NAMALWA (cell line): ENCODE measurements at places on chromosomes 7 and 10.

GRCh38 chr10:52465202-52465601 lies 151.1 kb downstream of the DKK1 start:
- DNase-seq: no peak

GRCh38 chr7:103934508-103934907 lies 55.0 kb downstream of the RELN start:
- DNase-seq: no peak

DNA sequence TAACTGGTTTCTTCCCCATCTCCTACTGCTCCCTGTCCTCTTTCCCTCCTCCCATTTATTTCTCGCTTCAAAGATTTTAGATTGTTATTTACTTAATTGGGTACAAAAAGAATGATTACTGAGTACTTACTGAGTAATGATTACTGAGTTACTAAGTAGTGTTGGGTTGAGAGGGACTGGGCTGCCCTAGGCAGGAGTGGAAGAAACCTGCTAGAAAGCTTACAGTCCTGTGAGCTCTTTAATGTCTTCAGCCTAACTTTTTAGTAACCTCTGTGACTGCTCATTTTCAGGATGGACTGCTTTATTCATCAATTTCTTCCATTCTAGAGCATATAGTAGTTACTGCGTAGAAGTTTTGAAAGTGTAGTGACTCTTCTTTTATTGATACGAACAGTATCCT lies 7.6 kb downstream of the PHF14 start:
- no peak for DNase-seq

DNA sequence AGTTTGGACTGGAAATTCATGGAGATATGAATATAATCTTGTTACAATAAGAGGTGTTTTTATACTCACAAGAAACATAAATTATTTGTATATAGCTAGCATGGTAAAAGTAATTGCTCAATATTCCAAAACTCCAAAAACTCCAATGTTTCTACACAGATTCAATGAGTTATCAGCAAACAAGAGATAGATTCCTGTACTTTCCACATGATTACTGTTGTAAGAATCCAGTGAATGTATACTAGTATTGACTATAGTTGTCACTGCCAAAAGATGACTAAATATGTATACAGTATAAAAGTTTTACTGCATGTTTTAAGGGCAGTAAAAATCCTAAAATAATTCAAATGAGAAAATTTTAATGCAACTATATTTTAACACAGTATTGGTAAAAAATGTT lies 10.7 kb downstream of the ATOH7 start:
- no peak for DNase-seq

GRCh38 chr10:96588616-96589419 lies 2.0 kb upstream of the TM9SF3 start:
- DNase-seq: peak; percentile 47

DNA sequence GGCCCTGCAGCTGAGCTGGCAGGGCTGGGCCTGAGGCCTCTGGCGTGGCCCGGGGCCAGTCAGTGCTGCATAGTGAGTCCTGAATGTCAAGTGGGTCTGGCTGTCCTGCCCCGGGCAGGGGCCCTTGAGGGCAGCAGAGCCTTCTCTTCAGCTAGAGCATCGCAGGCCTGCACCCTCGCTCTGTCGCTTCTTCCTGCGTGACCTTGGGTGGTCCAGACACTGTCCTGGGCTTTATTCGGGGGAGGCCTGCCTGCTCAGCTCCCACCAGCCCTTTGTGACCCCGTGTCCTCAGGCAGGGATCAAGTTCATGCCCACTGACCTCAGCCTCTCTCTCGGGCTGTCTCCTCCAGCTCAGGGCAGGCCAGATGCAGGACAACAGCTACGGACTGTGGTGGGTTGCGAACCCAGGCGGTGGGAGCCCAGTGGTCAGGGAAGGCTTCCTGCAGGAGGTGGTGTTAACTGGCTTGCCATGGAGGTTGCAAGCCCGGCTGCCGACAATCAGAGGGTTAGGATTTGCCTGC lies 3.4 kb downstream of the TTYH3 start:
- no peak for DNase-seq

DNA sequence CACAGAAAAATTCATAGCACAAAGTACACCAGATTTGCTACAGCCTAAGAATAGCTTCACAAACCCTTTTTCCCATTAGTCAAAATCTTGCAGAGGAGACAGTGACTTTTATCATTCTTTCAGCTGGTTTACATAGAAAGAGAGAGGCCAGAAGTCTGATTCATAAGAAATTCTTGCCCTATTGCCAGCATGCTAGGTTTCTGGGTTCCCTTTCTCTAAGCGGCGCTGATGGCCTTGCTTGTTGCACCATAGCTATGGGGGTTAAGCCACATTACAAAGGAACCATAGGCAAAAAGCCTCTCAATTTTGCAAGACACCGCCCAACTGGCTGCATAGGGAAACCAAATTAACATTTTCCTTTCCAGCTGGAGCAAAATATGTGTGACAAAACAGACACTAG lies 87.4 kb downstream of the ZNF467 start:
- DNase-seq: no peak

- no peak for DNase-seq
These were observed 103.5 kb downstream of the NEURL1 start for GRCh38 chr10:103597003-103597402.

DNA sequence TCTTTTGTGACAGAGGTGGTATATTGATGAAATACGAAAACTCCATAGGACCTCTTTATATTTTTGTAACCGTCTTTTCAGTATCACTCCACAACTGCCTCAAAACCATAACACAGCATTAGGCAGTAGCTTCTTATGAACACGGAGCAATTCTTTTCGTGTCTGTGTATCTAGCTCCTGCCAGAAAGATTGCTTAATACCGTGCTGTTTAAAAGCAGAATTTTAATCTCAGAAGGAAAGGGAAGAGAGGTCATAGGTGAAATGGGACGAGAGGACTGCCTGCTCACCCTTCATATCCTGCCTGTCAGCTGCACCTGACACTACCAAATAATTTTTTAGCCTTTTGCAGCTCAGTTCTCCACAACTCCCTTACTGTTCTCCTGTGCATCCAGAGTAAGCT lies 200.7 kb downstream of the DNAH11 start:
- DNase-seq: no peak

- DNase-seq: peak; percentile 69
These were observed 175.0 kb downstream of the CTNNA3 start for GRCh38 chr10:67520924-67521520.

- DNase-seq: no peak
These were observed 1.7 kb upstream of the MNX1 start for GRCh38 chr7:157012113-157012547.

DNA sequence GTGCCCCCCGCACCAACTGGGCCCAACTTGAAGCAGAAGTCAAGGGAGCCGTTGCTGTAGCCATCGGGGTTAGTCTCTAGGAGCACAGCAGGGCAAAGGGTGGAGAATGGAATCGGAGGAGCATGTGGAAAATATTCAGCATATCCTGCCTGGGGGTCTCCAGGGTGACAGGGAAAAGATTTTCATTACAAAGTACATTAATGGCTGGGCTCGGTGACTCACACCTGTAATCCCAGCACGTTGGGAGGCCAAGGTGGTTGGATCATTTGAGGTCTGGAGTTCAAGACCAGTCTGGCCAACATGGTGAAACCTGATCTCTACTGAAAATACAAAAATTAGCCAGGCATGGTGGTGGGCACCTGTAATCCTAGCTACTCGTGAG lies 53.8 kb upstream of the ABLIM1 start:
- no peak for DNase-seq

- no peak for DNase-seq
These were observed 14.0 kb downstream of the ZDHHC16 start for GRCh38 chr10:97459933-97460332.

DNA sequence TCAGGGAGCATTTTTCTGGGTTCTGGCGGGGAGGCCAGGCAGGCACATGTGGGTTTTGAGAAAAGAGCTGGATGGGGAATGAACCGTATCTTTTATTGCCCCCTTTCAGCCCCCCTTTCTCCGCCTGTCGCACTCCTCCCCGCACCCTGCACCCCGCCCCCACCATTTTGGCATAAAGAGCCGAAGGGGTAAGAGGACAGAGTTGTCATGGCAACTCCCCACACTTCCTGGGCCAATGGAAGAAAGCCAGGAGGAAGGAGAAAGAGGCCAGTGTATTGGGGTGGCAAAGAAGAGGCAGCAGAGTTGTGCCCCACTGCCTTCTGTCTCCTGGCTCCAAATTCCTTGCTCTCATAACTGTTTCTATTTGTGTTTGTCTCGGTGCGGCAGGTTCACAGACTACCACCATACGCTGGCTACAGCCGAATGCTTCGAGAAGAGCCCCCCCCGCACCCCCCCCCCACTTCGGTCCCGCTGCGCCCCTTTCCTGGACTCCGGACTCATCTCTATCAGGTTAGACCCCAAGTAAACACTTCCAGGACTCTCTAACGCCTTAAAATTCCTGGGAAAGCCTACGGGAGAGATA lies 3.4 kb downstream of the KCNIP2 start:
- peak; percentile 58 for DNase-seq

DNA sequence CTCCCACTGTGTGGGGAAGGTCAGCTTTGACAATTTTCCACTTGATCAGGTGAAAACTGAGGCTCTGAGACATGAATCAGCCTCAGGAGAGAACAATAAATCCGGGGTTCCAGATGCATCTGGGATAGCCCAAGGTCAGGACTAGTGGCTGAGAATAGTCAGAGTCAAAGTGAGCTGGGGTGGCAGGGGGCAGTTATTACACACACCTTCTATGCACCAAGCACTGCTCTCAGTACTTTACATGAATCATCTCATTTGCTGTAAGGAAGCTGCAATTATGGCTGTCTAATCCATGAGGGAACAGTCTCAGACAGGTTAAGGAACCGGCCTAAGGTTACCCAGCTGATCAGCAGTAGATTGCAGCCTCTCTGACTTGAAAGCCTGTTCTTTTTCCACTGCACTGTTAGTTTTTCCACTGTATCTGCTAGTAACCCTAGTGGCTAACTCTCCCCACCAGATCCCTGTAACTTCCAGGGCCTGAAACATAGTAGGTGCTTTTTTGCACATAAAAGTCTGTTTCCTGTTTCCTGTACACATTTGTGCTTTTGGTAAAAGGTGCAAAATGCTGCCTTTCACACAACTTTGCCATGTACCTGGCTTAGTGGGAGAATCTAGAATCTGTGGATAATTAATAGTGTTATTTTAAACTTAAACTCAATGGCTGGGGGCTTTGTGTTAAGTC lies 125.9 kb downstream of the EMX2 start:
- DNase-seq: no peak

DNA sequence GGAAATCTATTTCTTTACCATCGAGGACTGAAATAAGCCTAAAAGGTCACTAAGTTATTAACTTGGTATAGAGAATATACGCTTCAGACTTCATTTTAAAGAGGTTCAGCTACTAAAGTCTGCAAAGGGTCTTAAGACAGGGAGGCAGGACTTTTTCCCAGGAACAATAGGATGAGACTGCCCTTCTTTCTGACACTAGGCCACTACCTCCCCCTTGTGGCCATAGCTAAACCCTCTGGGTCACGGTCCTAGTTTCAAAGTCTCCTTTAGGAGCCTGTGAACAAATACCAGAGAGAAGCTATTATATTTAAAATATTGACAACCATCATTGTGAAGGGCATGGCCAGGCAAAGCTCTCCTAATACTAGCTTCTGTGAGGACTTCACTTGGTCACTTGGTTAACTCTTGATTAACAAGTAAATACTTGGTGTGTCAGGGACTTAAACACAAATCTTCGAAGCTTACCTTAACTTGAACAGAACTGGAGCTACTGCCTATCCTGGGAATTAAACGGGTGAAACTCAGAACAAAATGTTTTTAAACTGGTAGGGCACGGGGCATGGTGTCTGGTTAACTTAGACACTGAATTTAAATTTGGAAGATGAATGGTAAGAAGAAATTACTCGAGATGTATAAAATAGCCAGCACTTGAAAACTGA lies 75.6 kb downstream of the CCDC6 start:
- peak; percentile 57 for DNase-seq

- DNase-seq: peak; percentile 67
These were observed 25.5 kb downstream of the LDB3 start for GRCh38 chr10:86693721-86694369.

- DNase-seq: no peak
These were observed 138.4 kb downstream of the ST7 start for GRCh38 chr7:117091721-117092120.
